Right hindlimb (tissue), 1 donor: ENCODE measurements at places on chromosomes 12 and 14.

DNA sequence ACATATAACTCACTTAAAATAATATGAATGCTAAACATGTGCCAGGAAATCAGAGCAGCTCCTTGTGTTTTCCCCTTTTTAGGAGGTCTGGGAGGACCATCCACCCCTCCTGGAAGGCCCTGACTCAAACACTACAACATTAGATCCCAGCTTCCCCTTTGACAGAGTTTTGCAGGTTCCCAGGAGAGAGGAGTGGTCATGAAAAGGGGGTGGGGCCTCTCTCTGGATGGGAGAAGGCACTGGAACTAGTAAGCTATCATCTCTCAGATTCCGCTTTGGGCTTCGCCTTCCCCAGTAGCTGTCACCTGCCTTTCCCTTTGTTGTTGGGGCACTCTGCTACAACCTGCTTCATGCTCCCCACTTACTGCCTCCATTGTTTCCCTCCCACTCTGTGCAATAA, 149.2 kb downstream of the ZFP36L1 start:
- DNase-seq, result no peak

- DNase-seq, result no peak
These were observed 3.6 kb downstream of the SSTR1 start for GRCh38 chr14:38211255-38211735.

GRCh38 chr12:28622406-28622805, 432.1 kb downstream of the CCDC91 start:
- DNase-seq, result no peak

DNA sequence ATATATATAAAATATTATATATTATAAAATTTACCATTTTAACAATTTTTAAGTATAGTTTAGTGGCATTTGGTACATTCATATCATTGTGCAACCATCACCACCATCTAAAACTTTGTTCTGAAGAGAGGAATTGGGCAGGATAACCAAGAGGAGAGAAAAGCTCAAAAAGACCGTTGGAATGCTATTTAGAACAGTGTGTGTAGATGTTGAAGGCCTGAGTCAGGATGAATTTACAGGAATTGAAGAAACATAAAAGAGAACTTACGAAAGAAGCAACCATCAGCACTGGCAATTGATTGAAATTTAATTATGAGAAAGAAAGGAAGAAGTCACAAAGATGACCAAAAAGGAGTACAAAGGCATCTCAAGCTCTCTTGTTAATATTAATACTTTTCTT, 196.9 kb upstream of the PWP1 start:
- DNase-seq, result no peak

GRCh38 chr14:50360093-50360492, 36.6 kb downstream of the CDKL1 start:
- DNase-seq, result no peak
